Renal cortex interstitium (tissue), 15 donors: ENCODE measurements at places on chromosomes 1 and 21.

GRCh38 chr1:212700223-212700891, 717 bp upstream of the BATF3 start:
- no peak for DNase-seq

GRCh38 chr1:1799716-1800115, 21.4 kb upstream of the NADK start:
- DNase-seq = no peak

- DNase-seq = no peak
These were observed 84.0 kb downstream of the MAN1C1 start for GRCh38 chr1:25700626-25701025.

GRCh38 chr1:207256869-207257268, 64.6 kb upstream of the CD55 start:
- DNase-seq = no peak

GRCh38 chr1:246587606-246588005, 21.4 kb downstream of the CNST start:
- no peak for DNase-seq

DNA sequence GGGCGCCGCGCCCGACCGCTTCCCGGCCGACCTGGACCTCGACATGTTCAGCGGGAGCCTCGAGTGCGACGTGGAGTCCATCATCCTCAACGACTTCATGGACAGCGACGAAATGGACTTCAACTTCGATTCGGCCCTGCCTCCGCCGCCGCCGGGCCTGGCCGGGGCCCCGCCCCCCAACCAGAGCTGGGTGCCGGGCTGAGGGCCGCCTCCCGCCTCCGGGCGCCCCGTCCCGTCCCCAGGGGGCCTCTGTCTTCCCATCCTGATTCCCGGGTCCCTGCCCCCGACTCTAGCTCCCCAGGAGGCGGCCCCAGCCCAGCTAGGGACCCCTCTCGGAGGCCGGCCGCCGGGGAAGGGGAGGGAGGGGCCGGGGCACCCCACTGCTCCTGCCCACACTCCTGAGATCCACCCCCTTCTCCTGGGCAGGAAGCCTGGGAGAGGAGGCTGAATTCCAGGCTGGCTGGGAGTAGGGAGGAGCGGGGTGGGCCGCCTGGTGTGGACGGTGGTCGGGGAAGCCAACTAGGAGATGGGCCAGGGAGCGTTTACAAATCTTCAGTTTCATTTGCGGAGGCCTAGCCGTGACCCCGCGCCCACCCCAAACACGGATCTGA, 21.4 kb downstream of the FOXO6 start:
- DNase-seq = no peak

- no peak for DNase-seq
These were observed 441.5 kb downstream of the GPATCH2 start for GRCh38 chr1:217189362-217189761.

GRCh38 chr1:204465546-204466415, 28.8 kb downstream of the PIK3C2B start:
- DNase-seq = no peak

DNA sequence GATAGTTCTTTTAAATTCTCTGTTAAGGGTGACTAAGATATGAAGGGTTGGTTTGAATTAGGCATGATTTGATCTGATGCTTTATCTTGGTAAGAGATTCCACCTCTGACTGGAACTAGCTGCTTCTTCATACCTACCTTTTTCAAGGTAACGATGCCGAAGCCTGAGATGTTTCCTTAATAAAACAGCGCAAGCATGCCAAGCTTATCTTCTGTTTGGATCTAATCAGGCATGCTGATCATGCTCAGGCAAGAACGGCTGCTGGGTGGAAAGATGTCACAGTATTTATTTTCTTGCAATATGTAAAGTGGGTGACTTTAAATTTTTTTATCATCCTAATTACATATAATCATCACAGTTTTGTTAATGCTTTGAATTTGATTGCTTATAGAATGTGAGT, 148.7 kb downstream of the ADGRL2 start:
- DNase-seq = no peak

DNA sequence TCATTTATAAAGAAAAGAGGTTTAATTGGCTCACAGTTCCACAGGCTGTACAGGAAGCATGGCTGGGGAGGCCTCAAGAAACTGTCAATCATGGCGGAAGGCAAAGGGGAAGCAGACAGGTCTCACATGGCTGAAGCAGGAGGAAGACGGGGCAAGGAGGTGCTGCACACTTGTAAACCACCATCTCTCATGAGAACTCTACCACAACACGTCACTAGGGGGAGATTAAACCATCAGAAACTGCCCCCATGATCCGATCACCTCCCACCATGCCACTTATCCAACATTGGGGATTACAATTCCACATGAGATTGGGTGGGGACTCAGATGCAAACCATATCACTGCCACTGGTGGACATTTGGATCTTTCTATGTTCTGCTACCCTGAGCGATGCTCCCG, 351.4 kb downstream of the NPHP4 start:
- DNase-seq = no peak

DNA sequence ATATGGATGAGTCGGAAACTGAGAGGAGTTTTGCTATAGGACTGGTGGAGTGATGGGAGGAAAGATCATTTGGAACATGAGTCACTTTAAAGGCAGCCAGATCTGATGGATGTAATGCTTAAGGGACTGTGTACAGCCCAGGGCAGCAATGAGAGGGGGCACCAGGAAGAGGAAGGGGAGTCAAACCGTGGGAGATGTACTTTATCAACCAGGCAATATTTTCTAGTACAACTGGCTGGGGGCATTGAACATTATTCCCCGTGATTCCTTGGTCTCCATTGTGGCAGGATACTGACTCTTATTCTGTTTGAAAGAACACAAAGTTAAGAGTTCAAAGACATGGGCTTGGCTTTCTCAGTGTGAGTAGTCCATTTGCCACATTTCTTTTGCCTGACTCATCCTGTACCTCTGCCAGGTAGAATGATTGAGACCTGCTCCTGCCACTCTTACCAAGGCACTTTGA, 268.2 kb upstream of the NR5A2 start:
- DNase-seq = no peak

DNA sequence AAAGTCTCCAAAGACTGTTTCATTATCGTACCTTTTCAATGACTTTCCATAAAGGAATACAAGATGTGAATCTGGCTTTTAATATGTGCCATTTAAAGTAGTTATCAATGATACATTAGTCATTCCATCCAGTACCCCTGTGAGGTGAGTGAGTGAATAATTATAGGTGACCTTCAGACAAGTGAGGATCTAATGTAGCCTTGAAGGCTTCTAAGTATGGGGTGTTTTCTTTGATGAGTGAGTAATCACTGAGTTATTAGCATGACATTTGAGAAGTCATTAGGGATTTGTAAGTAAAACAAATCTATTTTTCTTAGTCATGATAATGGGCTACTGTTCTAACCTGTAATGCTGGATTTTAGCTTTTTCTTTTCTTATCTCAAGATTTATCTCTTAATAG, 831.4 kb downstream of the ADGRL2 start:
- DNase-seq = no peak
